ENCODE measurements at places on chromosomes 13 and 19. TPM values are rescaled to one million over a fixed set of nuclear protein-coding genes. Genes with fewer than 3 reads are reported as not detected.
A peak's percentile ranks its signal among the peaks of the same experiment; 100 is the strongest.

Gene MEF2B
- total RNA-seq, result 0.25 TPM

- DNase-seq, result no peak
These were observed 919 bp downstream of the VAV1 start for GRCh38 chr19:6773323-6773931.

Gene KBTBD7
- 4.4 TPM for total RNA-seq

Gene ZNF610
- total RNA-seq, result 4.5 TPM

Gene IGSF23
- 0.22 TPM for total RNA-seq

Gene DLL3
- total RNA-seq, result 0.86 TPM

Gene C1QTNF9
- not detected for total RNA-seq

DNA sequence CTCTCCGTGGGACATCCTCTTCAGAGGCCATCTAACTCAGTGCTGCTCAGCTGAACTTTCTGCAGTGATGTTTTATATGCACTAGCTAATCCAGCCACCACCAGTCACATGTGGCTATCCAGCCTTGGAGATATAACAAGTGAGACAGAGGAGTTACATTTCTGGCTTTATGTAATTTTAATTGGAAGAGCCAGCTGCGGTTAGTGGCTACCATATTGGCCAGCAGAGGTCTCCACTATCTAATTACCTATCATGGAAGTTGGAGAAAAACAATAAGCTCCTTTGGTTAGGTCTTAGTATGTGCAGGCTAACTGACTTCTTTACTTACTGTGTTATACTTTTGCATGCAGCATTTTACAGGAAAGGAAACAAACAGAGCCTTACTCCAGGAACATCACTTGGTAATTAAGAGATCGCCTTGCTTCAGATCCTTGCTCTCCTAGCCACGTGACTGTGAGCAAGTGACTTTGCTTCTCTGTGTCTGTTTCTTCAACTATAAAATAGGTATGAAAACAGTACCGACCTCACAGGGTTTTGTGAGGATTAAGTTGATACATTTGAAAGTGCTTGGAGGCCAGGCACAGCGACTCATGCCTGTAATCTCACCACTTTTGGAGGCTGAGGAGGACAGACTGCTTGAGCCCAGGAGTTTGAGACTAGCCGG is 1.6 kb upstream of the KLK10 start:
- peak; percentile 57 for DNase-seq

- no peak for DNase-seq
These were observed 203.0 kb downstream of the KLF5 start for GRCh38 chr13:73261739-73262216.

DNA sequence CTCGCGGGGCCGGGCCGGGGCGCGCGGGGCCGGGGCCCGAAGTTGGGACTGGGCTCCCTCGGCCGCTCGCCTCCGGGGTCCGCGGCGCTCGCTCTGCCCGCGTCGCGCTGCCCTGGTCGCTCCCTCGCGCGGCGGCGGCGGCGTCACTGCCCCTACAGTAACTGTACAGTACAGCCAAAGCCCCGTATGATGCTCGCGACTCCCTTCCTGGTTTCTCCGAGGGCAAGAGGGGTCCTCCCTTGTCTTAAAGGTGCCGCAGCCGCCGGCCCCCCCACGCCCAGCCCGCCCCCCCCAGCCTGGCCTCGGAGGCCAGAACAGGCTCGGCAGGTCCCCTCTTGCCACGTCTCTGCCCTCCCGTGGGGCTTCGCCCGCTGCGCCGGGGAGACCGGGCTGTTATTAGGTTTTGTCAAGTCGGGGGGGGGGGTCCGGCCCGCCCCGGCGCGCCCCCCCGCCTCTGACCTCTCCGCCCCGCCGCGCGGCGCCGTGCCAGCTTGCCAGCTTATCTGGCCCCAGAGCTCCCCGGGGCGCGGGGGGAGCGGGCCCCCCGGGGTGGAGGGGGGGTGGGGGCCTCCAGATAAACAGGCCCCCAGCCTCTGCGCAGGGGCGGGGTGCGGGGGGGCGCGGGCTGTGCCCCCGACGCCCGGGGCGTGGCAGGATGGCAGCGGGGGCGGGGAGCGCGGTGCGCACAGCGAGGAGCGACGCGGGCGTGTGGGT is at the start of gene ZBTB7A:
ZBTB7A (minus strand) TSS at position 218 of the 714 bp plus-strand sequence. CDS start 11,667 bp downstream, outside the sequence.
- peak; percentile 77 for DNase-seq

Gene BRCA2
- 8.7 TPM for total RNA-seq

GRCh38 chr19:46659151-46660007 is 1.6 kb downstream of the DACT3 start:
- peak; percentile 24 for DNase-seq

Gene FFAR3
- not detected for total RNA-seq

GRCh38 chr19:5533257-5533656 is 34.5 kb downstream of the TINCR start:
- DNase-seq, result no peak

DNA sequence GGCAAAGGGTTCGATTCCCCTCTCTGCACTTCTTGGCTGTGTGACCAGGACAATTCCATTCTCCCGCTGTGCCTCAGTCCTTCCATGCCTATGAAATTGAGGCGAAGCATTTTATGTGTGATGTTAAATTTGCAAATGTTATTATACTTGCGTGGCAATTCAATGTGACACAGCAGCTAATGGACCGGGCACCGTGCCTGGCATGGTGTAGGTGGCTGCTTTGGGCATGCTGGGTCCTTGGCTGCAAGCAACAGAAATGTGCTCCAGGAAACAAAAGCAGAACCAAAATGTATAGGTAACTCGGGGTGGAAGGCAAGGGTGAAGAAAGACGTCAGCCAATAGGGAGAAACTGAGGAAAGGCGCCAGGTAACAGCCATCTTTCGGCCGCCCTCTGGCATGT is 37.1 kb downstream of the TINCR start:
- DNase-seq, result no peak

DNA sequence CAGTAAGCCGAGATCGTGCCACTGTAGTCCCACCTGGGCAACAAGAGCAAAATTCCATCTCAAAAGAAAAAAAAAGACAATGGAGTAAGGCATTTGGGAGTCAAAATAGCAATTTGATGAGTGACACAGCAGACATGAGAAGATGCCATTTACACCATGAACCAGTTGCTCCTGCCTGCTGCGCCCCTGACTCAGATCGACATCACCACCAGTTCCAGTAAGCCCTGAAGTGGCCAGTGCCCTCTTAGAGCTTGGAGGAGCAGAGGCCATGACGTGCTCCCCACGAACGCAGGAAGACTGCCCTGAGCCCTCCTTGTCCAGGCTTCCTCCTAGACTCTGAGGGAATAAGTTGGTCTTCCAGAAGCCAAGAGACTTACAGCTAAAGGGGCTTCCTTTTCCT is 339.2 kb downstream of the MYO16 start:
- DNase-seq, result peak; percentile 42
